ENCODE measurements at places on chromosomes 13 and 19. TPM values are rescaled to one million over a fixed set of nuclear protein-coding genes. Genes with fewer than 3 reads are reported as not detected.

DNA sequence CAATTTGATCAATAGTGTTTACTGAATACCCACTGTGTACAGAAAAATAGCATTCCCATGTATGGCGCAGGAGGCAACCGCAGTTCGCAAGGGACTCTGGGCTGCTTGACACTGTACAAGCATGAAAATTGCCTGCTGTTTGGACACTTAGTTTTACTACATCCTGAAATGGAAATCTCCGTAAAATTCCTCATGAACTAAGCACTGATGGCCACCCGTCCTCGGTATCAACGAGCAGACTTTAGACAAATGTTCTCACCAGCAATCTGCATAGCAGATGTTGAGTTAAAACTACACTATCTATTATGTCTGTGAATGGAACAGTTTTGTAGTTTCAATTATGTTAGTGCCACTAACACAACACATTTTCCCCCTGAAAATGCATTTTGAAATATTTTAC is 294.7 kb downstream of the DCLK1 start:
- DNase-seq, result no peak
- H3K4me1 ChIP-seq, result no peaks in the 10 kb centered on the region
- peaks cover 9% of the 10 kb centered on the region for H3K27me3 ChIP-seq
- H3K36me3 ChIP-seq, result no peaks in the 10 kb centered on the region

- peaks cover 7% of the 10 kb centered on the region for H3K4me1 ChIP-seq
- no peak overlapping the region for H3K27ac ChIP-seq
- H3K36me3 ChIP-seq, result no peaks in the 10 kb centered on the region
- no peak for DNase-seq
Observed at GRCh38 chr19:10289167-10289835, 451 bp upstream of the ICAM5 start.

GRCh38 chr19:4067396-4068046 is 822 bp upstream of the ZBTB7A start:
- peaks cover 2% of the 10 kb centered on the region for H3K4me1 ChIP-seq
- peaks cover 17% of the 10 kb centered on the region for H3K27me3 ChIP-seq
- H3K4me3 ChIP-seq, result peak overlapping the region; percentile 62
- no peak for DNase-seq

CATSPERD gene
- not detected for total RNA-seq

- no peak overlapping the region for H3K4me3 ChIP-seq
- H3K27ac ChIP-seq, result peak overlapping the region; percentile 56
- no peaks in the 10 kb centered on the region for H3K27me3 ChIP-seq
- H3K36me3 ChIP-seq, result peaks cover 13% of the 10 kb centered on the region
- no peak for DNase-seq
- peaks cover 6% of the 10 kb centered on the region for H3K4me1 ChIP-seq
Observed at GRCh38 chr19:46943150-46943946, 76.3 kb upstream of the NPAS1 start.

ZFP14 gene
- 19.2 TPM for total RNA-seq

DNA sequence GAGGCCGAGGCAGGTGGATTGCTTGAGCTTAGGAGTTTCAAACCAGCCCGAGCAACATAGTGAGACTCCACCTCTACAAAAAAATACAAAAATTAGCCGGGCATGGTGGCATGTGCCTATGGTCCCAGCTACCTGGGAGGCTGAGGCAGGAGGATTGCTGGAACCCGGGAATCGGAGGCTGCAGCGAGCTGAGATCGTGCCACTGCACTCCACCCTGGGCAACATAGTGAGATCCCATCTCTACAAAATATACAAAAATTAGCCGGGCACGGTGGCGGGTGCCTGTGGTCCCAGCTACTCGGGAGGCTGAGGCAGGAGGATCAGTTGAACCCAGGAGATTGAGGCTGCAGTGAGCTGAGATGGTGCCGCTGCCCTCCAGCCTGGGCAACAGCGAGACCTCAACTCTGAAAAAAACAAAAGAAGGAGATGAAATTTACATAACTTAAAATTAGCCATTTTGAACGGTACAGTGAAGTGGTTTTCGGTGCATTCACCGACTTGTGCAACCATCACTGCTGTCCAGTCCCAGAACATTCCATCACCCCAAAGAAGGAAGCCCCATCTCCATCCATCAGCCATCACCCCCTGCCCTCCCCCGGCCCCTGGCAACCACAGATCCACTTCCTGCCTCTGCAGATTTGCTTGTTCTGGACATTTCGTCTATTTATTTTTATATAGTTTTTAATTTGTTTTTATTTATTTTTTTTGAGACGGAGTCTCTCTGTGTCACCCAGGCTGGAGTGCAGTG is 1.6 kb upstream of the AZU1 start:
- no peak overlapping the region for H3K4me3 ChIP-seq
- no peaks in the 10 kb centered on the region for H3K27me3 ChIP-seq
- no peak overlapping the region for H3K27ac ChIP-seq
- DNase-seq, result no peak
- H3K4me1 ChIP-seq, result peaks cover 2% of the 10 kb centered on the region
- no peaks in the 10 kb centered on the region for H3K36me3 ChIP-seq

DNA sequence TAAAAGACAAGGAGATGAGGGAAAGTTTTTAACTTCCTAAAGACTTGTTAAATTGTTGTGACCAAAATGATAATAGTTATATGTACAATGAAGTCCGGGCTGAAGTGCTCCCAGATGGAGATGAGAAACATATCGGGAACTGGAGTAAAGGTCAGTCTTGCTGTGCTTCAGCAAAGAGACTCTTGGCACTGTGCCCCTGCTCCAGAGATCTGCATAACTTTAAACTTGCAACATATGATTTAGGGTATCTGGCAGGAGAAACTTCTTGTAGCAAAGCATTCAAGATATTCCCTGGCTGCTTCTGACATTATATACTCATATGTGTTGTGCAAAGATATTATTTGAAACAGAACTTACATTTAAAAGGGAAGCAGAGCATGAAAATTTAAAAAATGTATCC is 786.6 kb upstream of the SLITRK6 start:
- no peaks in the 10 kb centered on the region for H3K36me3 ChIP-seq
- no peak overlapping the region for H3K4me3 ChIP-seq
- no peaks in the 10 kb centered on the region for H3K4me1 ChIP-seq
- H3K27me3 ChIP-seq, result no peaks in the 10 kb centered on the region

DNA sequence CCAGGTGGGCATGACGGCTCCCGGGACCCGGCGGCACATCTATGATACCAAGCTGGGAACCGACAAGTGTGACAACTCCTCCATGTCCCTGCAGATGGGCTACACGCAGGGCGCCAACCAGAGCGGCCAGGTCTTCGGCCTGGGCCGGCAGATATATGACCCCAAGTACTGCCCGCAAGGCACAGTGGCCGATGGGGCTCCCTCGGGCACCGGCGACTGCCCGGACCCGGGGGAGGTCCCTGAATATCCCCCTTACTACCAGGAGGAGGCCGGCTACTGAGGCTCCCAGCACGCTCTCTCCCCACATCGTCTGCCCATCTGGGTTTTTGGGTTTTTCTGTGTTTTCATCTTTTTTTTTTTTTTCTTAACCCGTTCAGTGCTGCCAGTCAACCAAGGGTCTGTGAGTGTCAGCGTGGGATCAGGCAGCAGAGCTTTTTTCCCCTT is 2.3 kb upstream of the ABCA7 start:
- DNase-seq, result no peak
- peaks cover 7% of the 10 kb centered on the region for H3K4me1 ChIP-seq
- peaks cover 18% of the 10 kb centered on the region for H3K36me3 ChIP-seq
- H3K27me3 ChIP-seq, result no peaks in the 10 kb centered on the region
- peak overlapping the region; percentile 73 for H3K27ac ChIP-seq

DNA sequence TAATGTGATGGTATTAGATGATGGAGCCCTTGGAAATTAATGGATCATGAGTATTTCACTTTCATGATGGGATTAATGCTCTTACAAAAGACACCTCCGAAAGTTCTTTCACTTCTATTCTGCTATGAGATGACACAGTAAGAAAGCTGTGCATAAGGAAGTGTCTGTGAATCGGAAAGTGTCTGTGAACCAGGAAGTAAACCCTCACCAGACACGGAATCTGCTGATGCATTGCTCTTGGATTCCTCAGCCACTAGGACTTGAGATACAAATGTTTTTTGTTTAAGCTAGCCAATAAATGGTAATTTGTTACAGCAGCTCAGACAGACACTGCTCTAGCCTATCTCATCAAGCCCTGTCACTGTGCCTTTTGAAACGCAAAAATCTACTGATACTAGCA is 440.4 kb upstream of the PRR20A start:
- no peak overlapping the region for H3K27ac ChIP-seq
- H3K36me3 ChIP-seq, result no peaks in the 10 kb centered on the region
- H3K27me3 ChIP-seq, result no peaks in the 10 kb centered on the region
- H3K4me3 ChIP-seq, result no peak overlapping the region
- no peak for DNase-seq

DNA sequence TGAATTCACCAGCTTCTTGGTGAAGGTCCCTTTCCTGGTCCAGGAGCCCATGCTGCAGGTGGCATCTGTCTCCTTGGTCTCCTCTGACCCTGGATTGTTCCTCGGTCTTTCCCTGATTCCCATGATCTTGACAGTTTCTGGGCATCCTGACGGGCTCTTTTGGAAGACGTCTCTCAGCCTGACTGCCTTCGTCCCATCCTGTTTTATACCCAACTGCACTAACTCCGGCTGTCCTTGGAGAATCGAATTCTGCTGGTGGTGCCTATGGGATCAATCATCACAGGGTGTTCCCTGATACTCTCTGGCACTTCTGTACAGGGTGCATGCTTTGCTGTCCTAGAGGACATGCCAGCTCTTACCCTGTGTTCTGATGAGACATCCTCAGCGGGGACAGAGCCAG is 19.1 kb downstream of the CERS1 start:
- H3K27me3 ChIP-seq, result no peaks in the 10 kb centered on the region
- H3K36me3 ChIP-seq, result peaks cover 37% of the 10 kb centered on the region
- DNase-seq, result no peak

GJB6 gene
- total RNA-seq, result 3.1 TPM

- H3K4me1 ChIP-seq, result no peaks in the 10 kb centered on the region
- peaks cover 79% of the 10 kb centered on the region for H3K27me3 ChIP-seq
- peak overlapping the region; percentile 15 for H3K4me3 ChIP-seq
Observed at GRCh38 chr13:41459432-41460073, 2.2 kb downstream of the RGCC start.

APOC1 gene
- 85.5 TPM for total RNA-seq

NBEA gene
- total RNA-seq, result 20.9 TPM

TTC9B gene
- total RNA-seq, result not detected

GRCh38 chr13:19927117-19927748 is 31.3 kb upstream of the ZMYM2 start:
- H3K4me3 ChIP-seq, result no peak overlapping the region
- no peaks in the 10 kb centered on the region for H3K27me3 ChIP-seq
- no peaks in the 10 kb centered on the region for H3K36me3 ChIP-seq
- DNase-seq, result no peak
- H3K4me1 ChIP-seq, result no peaks in the 10 kb centered on the region

GCDH gene
- total RNA-seq, result 60.6 TPM

DNA sequence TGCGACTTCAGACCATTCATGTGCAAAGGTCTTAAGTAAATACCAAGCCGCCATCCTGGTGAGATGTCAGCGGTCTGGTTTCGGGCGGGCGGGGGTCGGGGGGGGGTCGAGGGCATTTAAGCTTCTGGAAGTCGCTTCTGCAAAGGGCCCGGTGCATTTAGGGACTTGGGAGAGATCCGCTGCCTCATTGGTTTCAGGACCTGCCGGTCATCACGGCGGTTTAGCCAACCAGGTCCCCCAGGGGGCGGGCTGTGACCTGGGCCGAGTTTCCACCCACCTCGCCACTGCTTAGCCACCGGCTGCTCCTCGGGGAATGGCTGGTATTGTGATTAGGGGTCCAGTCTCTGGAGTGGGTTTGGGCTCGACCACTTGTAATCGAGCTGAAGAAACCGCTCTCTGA is 7.8 kb downstream of the ANKLE1 start:
- peaks cover under 1% of the 10 kb centered on the region for H3K36me3 ChIP-seq
- peak; percentile 63 for DNase-seq
- H3K27me3 ChIP-seq, result no peaks in the 10 kb centered on the region
- no peak overlapping the region for H3K4me3 ChIP-seq

ZSWIM9 gene
- total RNA-seq, result 10.3 TPM

ZNF230 gene
- total RNA-seq, result 8.5 TPM

NLRP9 gene
- total RNA-seq, result not detected

DNA sequence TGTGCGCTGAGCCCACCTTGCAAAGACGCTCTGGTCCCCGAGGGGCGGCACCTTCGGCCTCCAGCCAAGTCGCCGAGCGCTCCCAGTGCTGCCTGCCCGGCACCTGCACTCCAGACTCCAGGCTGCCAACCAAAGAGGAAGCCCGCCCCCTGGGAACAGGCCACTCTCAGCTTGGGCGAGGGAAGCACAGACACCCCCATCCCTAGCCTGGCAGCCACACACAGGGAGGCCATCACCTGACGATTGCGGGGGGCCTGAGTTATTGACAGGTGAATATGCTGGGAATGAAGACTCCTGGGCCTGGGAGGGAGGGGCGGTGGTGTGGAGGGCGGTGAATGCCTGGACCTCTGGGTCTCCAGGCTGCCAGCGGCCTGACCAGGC is 10.3 kb upstream of the ZNF492 start:
- H3K27ac ChIP-seq, result no peak overlapping the region
- H3K4me1 ChIP-seq, result no peaks in the 10 kb centered on the region
- H3K27me3 ChIP-seq, result no peaks in the 10 kb centered on the region
- H3K36me3 ChIP-seq, result peaks cover 3% of the 10 kb centered on the region
- no peak for DNase-seq

DNA sequence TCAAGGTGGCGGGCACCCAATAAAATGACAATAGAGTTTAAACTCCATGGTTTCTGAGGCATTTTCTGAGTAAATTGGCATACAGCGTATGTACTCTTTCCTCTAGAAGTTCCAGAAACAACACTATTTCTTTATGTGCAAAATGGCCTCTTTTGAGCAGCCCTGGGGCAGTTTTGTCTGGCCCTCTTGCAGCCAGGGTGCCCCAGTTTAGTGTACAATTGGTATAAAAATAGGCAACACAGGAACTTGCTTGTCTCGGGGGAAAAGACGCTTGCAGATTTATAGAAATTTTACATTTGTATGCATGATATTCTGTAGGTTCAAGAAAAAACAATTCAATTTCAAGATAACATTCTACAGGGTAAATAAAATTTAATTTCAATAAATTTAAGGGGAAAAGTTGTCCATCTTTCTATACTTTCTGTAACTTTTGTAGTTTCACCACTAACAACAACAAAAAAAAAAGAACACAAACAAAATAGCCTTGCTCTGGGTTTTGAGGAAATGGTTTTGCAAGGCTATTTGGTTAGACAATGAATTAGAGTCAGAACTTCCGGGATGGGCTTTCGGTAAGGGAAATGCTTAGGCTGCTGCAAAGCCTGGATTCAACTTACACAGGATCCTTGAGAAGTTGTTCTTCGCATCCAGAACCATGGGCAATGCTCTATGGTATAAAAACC is 45.3 kb downstream of the LRCH1 start:
- H3K27ac ChIP-seq, result no peak overlapping the region
- H3K27me3 ChIP-seq, result no peaks in the 10 kb centered on the region
- H3K36me3 ChIP-seq, result peaks cover 1% of the 10 kb centered on the region
- H3K4me3 ChIP-seq, result no peak overlapping the region

DNA sequence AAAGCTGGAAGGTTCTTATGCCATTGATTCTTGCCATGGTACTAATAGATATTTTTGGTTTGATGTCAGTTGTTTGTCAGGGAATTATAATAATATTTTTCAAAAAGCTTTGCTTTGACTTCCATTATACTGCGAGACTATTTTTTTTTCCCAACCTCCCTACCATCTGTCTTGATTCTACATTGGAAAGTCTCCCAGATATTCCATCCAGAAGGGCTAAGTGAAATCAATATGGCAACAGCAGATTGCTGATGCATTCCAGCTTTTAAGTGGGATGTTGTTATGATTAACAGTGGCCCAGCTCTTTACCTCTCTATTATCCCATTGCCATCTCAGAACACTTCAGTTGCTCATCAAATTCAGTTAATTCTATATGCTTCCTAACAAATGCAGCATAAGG is 247.4 kb downstream of the OXGR1 start:
- peaks cover 2% of the 10 kb centered on the region for H3K27me3 ChIP-seq
- no peak overlapping the region for H3K27ac ChIP-seq
- no peak for DNase-seq
- no peaks in the 10 kb centered on the region for H3K4me1 ChIP-seq

ADM5 gene
- total RNA-seq, result 7.7 TPM

All from progenitor cell of endocrine pancreas (in vitro differentiated cells).